ENCODE measurements at places on chromosomes 4 and X.
A peak's percentile ranks its signal among the peaks of the same experiment; 100 is the strongest.

- DNase-seq, result no peak
Measured at GRCh38 chrX:74369666-74370065, 51.6 kb upstream of the SLC16A2 start.

- no peak for DNase-seq
Measured at GRCh38 chr4:120919358-120919757, 3.2 kb downstream of the PRDM5 start.

DNA sequence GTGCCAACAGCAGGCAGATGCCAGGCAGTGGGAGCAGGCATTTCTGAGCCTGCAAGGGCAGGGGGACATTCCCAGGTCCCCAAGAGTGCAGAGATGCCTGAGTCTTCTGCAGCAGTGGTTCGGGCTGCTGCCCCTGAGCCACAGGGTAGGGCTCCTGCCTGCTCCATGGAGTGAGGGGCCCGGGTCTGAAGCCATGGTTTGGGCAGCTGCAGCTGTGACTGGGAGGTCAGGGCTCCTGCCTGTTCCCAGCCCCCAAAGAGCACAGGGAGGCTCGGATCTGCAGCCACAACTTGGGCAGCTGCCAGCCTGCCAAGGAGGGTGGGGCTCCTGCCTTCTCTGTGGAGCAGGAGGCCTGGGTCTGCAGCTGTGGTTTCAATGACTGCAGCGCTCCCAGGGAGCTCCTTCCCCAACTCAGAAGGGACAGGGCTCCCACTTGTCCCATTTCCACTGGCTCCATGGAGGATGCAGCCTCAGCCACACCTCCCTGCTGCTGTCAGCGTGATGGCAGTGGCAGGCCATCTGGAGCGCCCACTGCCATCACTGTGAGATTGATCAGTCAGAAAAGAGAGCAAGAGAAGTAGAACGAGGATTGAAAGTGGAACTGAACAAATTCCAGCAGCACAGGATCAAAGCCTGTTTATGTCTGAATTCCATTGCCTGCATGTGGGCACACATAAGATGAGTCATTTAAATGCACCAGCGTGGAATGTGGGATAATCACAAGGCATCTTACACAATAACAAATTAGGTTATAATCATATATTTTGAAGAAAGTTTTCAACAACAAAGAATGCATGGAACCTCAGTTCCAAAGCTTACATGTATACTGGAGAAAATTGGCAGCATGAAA, 93.1 kb upstream of the CXorf51A start:
- DNase-seq, result no peak

DNA sequence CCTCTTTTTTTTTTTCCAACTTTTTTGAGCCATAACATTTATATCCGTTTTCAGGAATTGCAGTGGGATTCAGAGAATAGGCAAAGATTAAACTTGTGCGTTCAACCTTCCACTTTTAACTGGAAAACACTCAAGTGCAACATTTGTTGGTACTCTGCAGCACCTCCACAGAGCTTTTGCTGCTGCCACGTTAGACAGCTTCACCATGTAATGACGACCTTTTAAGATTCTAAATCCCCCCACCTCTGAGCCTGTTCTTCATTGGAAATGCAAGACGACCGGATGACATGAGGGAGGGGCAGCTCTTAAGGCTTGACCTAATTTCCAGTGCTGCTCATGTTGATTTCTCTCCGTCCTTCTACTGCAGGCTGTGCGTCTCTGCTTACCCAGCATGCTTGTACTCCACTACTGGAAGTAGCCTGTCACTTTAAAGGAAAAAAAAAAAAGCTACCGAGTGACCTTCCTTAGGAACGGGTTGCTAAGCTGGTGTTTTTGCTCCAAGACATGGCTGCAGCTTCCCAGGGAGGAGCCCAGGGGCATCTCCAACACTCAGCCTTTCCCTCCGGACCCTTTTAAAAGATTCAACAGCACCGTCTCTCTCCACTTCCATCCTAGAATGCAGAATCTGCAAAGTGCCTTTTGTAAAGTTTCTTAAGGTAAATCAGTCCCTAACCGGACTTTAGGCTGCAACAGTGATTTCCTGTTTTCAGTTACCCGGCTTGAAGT, at the start of gene CC2D2A:
Gene CC2D2A, plus strand, starts transcription at position 481 of the 726 bp plus-strand sequence. CDS start 6,051 bp downstream, outside the sequence.
- peak; percentile 3 for DNase-seq

DNA sequence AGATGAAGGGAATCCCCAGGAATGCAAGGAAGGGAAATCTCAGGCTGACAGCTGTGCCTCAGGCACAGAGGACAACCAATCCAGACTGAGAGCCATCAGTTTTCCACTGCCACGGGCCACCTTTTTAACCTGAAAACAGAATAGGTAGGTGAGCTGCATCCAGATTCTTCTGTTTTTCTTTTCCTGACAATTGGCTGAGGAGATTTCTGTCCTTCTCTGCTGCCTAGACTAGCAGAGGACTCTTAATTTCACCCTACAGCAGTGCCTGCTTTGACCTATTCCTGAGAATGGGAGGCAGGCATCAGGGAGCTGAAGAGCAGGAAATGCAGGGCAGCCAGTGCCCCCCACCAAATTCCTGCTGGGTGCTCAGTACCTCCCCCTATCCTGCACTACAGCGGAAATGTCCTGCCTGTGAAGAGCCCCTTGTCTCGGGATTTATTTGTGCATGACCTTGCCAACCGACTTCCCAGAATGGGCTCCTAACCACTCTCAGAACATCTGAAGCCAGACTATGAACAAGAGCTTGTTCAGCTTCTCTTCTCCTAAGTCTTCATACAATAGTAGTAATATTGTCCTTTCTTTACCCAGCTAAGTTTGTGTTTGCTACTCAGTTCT, 65.1 kb downstream of the CASK start:
- no peak for DNase-seq

- no peak for DNase-seq
Measured at GRCh38 chr4:40305328-40306170, 29.6 kb upstream of the CHRNA9 start.

- no peak for DNase-seq
Measured at GRCh38 chr4:69793732-69794131, 33.3 kb upstream of the SULT1B1 start.

DNA sequence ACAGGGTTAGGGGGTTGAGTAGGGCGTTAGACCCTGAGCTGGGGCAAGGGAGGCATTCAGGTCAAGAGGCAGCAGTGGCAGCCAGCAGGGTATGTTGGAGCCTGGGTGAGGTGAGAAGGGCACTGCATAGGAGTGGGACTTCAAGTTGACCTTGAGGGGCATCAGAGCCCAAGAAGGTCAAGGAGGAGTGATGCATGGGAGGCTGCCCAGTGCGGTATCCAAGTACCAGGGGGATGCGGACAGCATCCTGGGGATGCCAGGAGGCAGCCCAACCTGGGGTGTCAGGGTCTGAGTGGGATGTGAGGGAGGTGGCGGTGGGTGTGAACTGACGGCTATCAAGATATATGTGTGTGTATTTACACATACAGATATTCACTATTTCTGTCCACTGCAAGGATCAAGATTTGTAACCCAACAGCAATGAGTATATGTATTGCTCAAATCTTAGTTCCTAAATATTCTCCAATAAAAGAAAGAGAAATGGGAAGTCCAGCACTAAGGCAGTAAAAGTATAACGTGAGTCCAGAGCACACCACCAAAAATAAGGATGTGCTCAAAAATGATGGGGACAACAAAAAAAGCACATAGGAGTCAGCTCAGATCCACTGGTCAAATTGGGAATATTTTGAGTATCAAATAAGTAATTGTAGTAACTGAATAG, 9.8 kb upstream of the DCLK2 start:
- no peak for DNase-seq

DNA sequence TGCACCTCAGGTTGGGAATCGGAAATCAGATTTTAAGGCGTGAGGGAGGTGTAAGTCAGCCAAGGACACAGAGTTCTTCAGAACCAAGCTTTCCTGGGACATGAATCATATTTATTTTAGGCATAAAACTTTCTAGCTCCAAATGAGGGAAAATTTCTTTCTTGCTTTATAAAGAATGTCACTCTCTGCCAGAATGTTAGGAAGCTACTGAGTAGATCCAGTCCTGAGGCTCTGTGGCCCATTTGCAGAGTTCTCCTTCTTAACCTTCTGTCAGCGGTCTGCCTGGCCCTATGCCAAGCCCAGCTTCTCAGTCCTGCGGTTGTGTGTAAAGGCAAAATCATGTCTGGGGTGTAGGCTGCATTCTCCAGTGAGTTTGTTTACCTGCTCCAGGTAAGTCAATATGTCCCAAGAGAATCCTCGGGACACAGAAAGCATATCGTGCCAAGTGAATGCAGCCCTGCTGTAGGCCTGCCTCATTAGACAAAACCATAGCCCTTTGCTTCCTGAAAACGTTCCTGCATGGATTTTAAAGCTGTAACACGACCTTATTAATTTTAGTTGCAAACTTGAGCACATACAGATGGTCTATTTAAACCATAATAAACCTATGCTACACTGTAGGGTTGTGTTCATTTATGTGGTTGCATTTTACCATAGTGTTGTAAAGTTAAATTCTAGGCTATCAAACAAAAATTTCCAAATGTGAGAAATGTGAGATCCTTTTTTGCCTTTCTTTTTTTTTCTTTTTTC, 29.2 kb upstream of the CCNI start:
- peak; percentile 94 for DNase-seq

GRCh38 chr4:99885063-99885664, 9.1 kb downstream of the LAMTOR3 start:
- DNase-seq, result no peak

GRCh38 chr4:23728971-23729370, 160.9 kb downstream of the PPARGC1A start:
- DNase-seq, result no peak

Data from DMS153 (cell line).